CD4-positive, alpha-beta memory T cell (primary cell): ENCODE measurements at places on chromosomes 4 and X. TPM values are rescaled to one million over a fixed set of nuclear protein-coding genes. Genes with fewer than 3 reads are reported as not detected.

SLBP gene
- 71.6 TPM for polyA plus RNA-seq

ZFX gene
- polyA plus RNA-seq = 33.7 TPM

DNA sequence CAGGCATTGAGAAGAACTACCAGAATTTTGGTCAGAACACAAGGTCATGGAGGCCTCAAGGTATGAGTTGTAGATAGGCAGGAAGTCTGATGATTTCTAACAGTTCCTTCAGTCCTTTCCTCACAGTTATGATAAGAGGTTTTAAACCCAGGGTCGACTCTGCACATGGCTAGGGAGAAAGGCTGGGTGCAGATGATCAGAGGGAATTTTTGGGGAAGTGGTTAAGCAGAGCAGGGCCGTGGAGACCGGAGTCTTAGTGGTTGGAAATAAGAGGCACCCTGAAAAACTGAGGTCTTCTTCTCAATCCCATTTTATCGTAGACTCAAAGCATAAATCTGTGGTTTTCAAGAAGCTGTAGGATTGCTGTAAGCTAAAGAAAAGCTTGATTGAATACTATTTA, 118.5 kb upstream of the ANK2 start:
- DNase-seq = no peak

DNA sequence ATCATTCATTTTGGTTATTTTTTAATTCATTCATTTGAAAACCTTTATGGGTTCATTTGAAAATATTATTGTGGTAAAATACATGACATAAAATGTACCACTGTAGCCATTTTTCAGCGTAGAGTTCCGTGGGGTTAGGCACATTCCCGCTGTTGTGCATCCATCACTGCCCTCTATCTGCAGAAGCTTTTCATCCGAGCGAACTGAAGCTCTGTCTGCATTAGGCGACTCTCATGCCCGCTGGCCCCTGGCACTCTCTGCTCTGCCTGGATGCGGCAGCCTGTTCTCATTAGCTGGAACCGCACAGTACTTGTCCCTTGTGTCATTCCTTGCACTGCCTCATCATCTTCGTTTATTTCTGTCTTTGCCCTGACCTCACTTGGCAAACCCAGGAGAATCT, 17.5 kb downstream of the CFAP99 start:
- no peak for DNase-seq

DNA sequence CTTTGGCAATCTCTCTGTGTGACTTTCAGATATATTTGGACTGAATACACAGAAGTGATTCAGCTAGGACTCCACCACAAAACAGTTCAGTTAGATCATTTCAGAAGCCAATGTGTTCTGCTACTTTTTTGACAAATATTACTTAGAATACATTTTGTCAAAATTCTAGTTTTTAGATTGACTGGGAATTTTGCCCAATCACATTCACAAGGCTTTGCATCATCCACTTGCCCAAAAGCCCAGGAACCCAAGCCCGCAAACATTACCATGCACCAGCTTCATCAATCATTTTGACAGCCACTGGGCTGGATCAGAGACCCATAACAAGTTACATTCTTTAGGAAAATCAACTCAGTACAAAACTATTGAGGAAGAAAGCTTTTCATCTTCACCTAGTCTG, 256.6 kb upstream of the NDST3 start:
- DNase-seq = no peak

NAP1L3 gene
- polyA plus RNA-seq = 7.3 TPM

ENAM gene
- polyA plus RNA-seq = not detected

EDA2R gene
- polyA plus RNA-seq = 0.08 TPM

ART3 gene
- polyA plus RNA-seq = not detected

DNA sequence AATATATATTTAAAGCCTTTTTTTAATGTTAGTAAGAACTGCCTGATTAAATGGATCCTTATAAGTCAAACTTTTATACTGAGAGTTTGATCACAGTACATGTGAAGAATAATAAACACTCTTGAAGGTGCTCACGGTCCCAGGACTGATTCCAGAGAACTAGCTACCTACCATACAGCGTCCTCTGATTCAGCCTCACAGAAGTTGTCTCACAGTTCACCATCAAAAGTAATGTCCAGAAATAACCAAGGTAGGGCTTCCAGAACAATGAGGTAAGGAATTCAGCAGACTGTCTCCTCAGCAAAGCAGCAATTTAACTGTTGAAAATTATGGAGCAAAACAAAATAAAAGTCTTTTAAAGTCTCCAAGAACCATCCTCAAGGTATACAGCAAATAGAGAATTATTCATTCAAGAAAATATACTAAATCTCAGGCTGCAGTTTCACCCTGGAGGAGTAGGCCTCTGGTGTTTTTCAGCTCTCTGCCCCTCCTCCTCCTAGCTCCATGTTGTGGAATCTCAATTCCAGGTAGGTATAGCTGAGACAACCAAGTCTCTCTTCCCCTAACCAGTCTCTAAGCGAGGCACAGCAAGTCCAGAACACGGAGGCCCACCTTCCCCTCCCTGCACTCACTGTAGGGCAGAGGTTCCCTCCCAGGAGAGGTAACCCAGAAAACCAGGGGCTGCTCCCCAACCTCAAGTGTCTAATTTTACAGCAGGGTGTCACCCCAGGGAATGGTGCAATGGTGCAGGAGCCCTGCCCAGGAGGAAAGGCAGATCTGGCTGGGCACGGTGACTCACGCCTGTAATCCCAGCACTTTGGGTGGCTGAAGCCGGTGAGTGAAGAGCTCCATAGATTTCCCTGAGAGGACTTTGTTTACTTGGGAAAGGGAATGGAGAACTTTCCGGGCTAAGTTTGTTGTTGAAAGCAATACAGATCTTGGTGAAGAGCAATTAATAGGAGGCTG, 28.6 kb downstream of the FAM241A start:
- no peak for DNase-seq

SLC10A6 gene
- not detected for polyA plus RNA-seq
